CD4-positive, alpha-beta T cell (primary cell): ENCODE measurements at places on chromosomes 1 and 21.

DNA sequence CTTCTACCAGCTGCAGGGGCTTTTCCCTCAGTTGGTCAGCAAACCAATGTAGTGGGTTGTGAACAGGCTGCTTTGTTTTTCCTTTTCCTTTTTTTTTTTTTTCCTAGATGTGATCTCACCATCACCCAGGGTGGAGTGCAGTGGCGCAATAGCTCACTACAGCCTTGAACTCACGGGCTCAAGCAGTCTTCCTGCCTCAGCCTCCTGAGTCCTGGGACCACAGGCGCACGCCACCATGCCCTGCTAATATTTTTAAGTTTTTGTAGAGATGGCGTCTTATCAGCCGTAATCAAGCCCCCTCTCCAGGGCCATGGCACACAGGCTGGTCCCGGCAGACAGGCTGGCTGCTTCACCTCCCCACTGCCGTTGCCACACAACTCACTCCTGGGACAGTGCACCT lies 3.4 kb upstream of the TRIM11 start:
- peak; percentile 29 for DNase-seq
- no peaks in the 10 kb centered on the region for H3K36me3 ChIP-seq
- no peak overlapping the region for H3K27ac ChIP-seq
- H3K4me3 ChIP-seq: no peak overlapping the region
- H3K4me1 ChIP-seq: peaks cover 25% of the 10 kb centered on the region
- H3K27me3 ChIP-seq: no peaks in the 10 kb centered on the region

DNA sequence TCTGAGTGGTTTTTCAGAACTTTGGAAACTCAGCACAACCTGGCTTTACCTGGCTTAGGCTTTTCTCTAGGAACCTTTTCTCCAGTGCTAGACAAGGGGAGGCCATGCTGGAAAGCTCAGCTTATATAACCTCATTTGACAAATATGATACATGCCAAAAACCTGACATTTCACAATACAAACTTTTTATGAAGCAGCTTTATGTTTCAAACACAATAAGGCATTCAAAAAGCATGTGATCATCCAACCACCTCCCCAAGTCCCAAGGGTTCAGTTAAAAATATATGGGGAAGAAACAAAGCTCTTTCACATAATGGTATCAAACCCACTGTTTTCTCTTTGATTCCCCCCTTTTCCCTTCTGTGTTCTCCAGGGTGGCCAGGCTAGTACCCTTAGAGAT lies 63.7 kb downstream of the ZC3H11B start:
- no peaks in the 10 kb centered on the region for H3K27me3 ChIP-seq
- H3K36me3 ChIP-seq: no peaks in the 10 kb centered on the region
- no peak overlapping the region for H3K27ac ChIP-seq

DNA sequence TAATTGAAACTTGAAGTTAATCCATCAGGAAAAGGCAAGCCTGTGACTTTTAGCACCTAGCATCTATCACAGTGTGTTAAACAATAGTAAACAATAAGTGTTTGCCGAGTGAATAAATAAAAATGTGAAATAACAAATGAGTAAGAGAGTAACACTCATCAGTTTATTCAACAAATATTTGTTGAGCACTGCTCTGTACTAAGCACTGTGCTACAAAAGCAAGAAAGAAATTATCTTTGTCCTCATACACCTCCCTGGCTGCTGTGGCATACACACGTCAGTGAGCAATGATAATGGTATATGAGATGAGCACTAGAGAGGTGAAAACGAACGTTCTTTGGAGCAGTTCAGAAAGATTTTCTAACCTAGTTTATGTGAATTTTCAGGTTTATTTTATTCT lies 295.0 kb upstream of the LRRC7 start:
- no peaks in the 10 kb centered on the region for H3K27me3 ChIP-seq
- no peak overlapping the region for H3K4me3 ChIP-seq
- no peak overlapping the region for H3K27ac ChIP-seq
- no peaks in the 10 kb centered on the region for H3K4me1 ChIP-seq
- DNase-seq: no peak
- H3K36me3 ChIP-seq: no peaks in the 10 kb centered on the region

DNA sequence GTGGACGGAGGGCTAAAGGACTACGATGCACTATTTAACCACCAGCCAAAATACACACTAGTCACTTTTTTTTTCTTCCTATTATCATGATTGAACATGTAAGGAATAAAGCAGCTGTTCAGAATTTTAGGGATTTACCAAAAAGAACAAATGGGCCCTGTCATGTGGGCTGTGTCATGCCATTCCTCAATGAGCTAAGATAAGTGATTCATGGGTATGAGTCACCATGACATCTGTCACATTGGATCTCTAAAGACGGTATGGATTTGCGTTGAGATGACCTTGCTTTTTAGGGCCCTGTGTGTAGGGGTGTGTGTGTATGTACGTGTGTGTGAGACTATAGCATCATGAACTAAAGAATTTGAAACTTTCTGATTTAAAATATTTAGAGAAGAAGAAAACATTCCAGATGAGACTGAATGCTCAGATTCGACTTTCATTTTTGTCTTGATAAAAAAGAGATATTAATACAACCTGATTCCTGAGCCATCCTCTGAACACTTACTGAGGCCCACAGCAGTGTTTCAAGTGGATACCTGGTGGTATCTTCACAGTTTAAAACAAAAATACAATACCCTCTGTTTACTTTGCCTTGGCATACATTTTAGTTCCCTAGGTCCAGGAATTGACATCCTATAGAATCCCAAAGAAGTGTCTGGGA lies 246.1 kb upstream of the DUSP10 start:
- DNase-seq: no peak
- no peaks in the 10 kb centered on the region for H3K27me3 ChIP-seq
- H3K27ac ChIP-seq: no peak overlapping the region
- no peaks in the 10 kb centered on the region for H3K36me3 ChIP-seq
- H3K4me1 ChIP-seq: no peaks in the 10 kb centered on the region

GRCh38 chr1:205523891-205524793 lies 19.7 kb downstream of the CDK18 start:
- DNase-seq: peak; percentile 83
- peaks cover 4% of the 10 kb centered on the region for H3K4me1 ChIP-seq
- H3K36me3 ChIP-seq: no peaks in the 10 kb centered on the region

DNA sequence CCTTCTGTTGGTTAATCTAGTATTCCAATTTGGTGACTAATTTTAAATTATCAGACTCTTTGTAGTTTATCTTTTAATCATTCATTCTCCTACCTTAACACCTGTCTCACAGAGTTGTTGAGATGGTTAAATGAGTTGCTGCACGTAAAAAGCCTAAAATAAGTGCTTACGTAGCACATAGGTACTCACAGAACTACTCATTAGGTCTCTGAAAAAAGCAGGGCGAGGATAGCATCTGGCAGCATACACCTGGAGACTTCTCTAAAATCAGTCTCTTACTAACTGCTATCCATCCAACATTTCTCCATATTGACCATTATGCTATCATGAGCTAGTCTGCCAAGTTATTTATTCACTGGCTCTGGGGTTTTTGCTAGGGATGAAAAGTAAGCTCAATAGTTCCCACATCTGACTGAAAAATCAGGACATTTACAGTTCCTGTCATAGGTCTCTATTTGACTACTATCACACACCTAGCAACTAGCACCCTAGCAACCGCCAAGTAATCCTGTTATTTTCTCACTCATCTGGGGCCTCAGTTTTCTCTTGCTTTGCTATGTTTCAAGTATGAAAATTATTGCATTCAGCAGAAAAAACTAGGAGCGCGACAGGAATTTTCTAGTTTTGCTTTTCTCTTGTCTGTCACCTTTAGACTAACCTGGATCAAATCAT lies 11.2 kb downstream of the CSDE1 start:
- H3K36me3 ChIP-seq: peaks cover 81% of the 10 kb centered on the region
- no peak for DNase-seq
- no peak overlapping the region for H3K27ac ChIP-seq
- H3K4me3 ChIP-seq: no peak overlapping the region

- no peaks in the 10 kb centered on the region for H3K36me3 ChIP-seq
- H3K27ac ChIP-seq: no peak overlapping the region
- H3K4me3 ChIP-seq: no peak overlapping the region
- no peaks in the 10 kb centered on the region for H3K4me1 ChIP-seq
Observed at GRCh38 chr1:60126723-60127122, 53.2 kb upstream of the C1orf87 start.

DNA sequence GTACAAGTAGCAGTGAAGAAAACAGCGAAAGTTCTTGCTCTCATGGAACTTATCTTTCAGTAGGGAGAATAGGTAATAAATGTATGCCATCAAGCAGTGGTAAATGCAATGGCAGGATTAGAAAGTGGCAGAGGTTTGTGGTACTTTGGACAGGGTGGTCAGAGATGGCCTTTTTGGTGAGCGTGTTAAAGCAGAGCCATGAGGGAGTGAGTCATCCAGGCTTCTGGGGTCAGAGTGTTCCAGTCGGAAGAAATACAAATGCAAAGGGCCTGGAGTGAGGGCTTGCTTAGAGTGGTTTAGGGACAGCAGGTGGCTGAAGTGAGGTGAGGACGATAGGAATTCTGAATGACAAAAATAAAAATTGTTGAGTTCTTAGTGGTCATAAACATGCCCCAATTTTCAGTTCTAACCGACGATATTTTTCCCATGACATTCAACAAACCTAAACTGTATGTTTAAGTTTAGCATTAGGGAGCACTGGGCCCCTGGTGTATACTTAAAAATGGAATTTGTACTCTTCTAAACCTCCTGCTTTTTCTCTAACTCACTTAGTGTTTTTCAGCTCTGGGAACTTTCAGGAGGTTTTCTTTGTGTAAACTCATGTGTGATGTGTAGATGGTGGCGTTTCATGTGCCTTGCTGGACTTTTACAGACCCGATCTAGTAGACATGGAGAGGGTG lies 78.2 kb downstream of the MACF1 start:
- no peak overlapping the region for H3K4me3 ChIP-seq
- no peaks in the 10 kb centered on the region for H3K4me1 ChIP-seq
- H3K27me3 ChIP-seq: no peaks in the 10 kb centered on the region
- no peak overlapping the region for H3K27ac ChIP-seq
- peaks cover 59% of the 10 kb centered on the region for H3K36me3 ChIP-seq
- no peak for DNase-seq
